ENCODE measurements at places on chromosomes 3 and 15.
A peak's percentile ranks its signal among the peaks of the same experiment; 100 is the strongest.

GRCh38 chr3:51343918-51344687 lies 41.0 kb upstream of the MANF start:
- no peak for DNase-seq

DNA sequence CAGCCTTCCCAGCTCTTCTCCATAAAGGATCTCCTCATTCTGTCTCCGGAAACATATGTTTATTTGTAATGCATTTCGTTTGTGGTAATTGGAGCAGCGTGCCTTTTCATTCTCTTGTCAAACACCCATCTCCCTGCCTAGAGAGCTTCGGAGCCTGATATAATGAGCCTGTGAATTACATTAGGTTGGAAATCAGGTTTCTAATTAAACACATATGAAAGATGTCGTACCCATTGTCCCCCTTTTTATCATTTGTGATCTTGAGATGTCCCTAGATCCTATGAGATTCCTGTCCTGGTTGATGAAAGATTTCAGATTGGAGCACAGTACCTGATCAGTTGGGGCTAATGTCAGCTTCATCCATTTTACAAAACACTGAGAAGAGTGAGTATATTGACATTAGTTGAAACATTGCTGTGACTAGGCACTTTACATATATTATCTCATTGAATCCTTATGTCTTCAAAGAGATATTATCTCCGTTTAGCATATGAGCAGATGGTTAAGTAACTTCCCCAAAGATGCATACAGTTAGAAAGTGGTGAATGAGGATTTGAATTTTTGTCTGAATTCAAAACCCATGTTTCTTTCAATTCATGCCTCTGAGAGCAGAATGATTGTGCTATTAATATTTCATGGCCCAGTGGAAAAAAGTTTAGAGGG lies 23.1 kb downstream of the SYN2 start:
- DNase-seq: no peak

DNA sequence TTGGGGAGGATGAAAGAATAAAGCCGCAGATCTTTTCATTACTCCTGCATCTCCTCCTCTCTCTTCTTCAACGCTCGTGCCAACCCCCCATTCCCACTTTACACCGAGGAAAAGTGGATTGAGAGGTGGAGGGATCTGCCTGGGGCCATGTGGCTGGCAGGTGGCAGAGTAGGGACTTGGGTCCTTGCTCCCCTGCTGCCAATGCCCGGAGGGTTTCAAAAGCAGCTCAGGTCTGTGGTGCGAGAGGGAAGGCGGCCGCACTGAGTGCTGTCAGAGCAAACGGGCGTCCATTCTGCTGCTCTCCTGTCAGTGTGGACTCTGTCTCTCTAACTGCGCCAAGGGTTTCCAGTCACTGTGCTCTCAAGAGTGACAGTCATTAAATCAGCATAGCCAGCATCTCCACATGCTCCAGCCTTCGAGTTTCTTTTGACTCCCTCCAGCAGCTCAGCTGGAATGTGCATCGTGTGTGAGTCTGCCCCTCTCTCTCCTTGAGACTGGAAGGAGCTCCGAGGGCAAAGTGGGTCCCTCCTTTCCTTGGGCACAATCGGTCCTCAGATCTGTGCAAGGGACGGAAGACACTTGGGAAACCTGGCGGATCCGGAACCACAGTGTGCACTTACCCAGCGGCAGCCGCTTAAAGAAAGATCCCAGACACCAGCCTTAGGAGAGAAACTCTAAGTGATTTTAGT lies 68.6 kb downstream of the VGLL4 start:
- DNase-seq: no peak

DNA sequence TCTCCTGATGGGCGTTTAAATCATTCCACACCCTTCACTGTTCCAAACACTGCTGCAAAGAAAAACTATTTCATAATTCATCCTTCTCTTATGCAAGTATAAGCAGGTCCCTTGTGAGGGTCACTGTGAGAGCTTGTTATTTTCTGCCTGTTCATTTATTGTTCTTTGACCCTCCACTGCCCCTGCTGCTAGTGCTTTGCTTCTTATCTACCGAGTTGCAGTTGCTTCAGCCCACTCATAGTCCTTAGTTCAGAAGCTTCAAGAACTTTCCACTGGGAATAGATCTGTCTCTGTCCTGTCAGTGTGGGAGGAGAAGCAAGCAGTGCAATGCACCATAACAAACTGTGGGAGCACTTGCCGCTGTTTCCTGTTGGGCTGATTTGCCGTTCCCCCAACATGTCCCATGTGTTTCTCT lies 39.8 kb downstream of the RIOX2 start:
- DNase-seq: no peak

DNA sequence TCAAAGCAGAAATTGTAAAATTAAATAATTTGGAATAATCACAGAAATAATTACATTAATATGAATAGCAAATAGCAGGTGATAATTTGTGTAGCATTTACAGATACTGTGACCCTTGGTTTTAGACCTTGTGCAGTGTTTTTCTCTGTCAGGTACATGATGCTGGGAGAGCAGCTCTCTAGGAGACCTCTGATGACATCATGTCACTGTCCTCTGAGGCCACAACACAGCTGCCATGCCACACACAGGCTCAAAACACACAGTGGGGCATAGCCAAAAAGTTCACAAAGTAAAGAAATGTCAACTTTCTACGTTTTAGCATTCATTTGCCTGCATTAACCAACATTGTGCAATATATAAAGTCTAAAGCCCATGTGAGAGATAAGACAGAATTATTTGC lies 71.8 kb upstream of the ZBTB20 start:
- no peak for DNase-seq

DNA sequence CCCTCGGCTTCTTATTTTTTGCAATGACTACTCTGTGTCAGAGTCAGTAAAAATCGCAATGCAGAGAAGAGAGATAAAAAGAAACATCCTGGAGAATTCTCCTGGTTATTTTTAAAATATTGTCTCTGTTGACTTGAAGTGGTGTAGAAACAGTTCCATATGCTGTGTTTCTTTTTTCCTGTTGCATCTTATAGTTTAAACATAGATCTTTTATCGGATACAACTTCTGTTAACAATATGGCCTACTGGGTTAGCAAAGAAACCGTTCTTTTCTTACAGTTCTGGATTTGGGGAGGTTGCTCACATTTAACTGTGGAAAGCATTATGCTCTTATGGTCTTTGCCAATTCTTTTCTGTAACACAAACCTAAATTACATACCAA lies 769.1 kb upstream of the CFAP20DC start:
- no peak for DNase-seq

DNA sequence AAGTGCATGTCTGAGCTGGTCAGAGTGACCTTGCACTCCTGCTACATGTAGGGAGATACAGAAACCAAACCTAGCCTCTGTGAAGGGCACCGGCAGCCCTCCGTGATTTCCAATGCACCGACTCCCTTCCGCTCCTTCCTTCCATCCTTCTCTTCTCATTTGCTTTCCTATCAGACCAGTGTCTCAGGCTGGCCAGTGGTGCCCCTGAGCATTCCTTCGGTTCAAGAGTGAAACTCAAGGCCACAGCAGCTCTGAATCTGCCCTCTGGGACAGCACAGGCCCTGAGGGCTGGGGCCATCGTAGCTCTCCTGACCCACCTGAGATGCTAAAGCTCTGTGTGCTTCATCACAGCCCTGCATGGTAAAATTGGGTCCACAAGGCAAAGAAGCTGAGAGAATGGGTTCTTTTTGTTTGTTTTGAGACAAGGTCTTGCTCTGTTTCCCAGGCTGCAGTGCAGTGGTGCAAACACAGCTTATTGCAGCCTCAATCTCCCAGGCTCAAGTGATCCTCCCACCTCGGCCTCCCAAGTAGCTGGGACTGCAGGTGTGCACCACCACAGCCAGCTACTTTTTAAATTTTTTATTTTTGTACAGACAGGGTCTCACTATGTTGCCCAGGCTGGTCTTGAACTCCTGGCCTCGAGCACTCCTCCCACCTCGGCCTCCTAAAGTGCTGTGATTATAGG lies 2.3 kb upstream of the BMF start:
- no peak for DNase-seq

DNA sequence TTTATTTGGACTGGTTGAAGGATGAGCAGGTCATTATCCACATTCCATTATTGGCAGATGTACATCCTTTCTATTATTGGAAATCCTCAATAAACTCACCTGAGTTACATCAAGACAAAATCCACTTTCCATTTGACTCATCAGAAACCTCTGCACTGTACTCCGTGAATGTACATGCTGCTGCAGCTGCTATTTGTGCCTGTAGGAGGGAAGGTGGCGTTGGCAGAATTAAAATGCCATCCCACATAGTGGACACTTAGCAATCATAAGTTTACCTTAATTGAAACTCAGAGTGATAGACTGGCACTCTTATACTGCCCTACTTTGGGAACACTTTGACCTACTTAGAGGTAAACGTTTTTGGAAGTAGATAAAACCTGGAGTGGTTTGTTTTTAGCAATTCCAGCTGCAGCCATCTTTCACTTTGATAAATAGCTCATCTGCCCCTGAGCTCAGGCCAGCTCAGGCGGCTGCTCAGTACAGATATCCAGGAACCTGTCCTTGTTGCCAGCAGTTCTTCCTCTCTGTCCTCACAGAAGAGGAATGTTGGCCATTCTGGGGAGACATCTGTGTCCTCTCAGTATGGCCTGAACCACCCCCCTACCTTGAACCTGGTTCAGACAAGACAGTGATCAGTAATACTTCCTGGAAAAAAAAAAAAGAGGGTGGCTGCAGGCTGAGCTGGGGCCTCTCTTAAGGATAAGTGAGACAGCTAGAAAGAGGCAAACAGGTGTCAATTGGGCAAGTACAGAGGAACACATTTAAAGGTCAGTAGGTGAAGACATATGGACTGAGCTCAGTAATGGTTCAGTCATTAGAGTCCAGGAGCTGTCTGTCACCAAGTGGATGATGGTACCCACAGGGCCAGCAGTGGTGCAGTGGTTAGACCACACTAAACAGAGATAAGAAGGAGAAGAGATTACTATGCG lies 153.4 kb upstream of the UMPS start:
- DNase-seq: no peak

GRCh38 chr3:157520485-157521150 lies 17.4 kb upstream of the VEPH1 start:
- DNase-seq: no peak

DNA sequence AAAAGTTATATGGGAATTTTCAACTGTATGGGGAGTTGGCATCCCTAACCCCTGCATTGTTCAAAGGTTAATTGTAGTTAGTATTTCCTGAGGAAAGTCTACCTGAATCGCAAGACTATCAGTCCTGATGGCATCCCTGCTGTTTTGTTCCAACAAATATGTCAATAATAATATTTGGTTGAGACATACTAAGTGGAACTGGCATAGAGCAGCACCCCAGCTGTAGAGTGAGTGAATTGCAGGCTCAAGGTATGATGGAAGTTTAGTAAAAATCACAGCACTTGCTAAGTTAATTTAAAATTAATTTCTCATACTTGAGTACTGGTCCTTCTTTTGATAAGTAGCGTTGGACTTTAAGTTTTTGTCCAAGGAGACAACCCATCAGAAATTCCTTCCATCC lies 18.0 kb upstream of the COMMD2 start:
- DNase-seq: no peak

GRCh38 chr3:122063908-122064307 lies 8.7 kb downstream of the CD86 start:
- peak; percentile 3 for DNase-seq

- no peak for DNase-seq
Observed at GRCh38 chr3:57855281-57855680, 99.2 kb downstream of the SLMAP start.

DNA sequence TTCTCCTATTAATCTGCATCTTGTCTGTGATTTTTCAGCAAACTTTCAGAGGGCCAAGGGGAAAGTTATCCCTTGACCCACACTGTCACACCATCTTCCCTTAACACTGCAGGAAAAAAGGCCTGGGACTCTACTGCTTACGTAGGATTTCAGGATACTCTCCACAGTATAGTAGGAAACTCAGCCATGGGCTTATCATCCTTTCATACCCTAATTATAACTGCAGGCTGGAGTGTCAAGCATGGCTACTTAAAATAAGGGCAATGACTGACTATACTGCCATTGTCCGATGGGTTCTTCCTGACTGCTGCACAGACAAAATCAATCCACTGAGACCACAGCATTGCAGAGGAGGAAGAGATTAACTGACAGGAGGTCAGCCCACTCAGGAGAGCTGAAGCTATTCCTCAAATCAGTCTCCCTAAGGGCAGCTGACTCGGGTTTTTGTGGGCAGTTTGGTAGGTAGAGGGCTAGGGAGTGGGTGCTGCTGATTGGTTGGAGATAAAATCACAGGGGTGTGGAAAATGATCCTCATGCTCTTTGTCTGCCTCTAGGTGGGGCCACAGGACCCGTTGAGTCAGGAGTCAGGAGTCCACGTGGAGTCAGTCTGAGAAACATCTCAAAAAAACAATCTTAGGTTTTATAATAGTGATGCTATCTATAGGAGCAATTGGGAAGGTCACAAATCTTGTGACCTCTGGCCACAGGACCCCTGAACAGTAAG lies 118.2 kb upstream of the STRIT1 start:
- DNase-seq: no peak

- DNase-seq: no peak
Observed at GRCh38 chr15:65926899-65927298, 57.6 kb downstream of the RAB11A start.

DNA sequence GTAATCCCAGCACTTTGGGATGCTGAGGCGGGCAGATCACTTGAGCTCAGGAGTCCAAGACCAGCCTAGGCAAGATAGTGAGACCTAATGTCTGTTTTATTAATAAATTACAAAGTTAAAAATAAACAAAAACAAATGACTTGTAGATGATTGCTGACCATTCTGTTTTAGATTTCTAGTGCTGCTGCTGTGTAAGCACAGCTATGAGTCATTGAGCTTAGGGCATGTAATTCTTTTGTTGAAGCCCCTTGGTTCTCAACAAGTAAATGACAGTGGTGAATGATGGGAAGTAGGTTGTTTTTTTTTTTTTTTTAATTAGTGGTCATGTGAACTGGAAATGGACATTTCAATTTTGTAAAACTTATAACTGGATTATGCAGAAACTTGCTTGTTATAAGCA lies 63.3 kb downstream of the LEO1 start:
- no peak for DNase-seq

DNA sequence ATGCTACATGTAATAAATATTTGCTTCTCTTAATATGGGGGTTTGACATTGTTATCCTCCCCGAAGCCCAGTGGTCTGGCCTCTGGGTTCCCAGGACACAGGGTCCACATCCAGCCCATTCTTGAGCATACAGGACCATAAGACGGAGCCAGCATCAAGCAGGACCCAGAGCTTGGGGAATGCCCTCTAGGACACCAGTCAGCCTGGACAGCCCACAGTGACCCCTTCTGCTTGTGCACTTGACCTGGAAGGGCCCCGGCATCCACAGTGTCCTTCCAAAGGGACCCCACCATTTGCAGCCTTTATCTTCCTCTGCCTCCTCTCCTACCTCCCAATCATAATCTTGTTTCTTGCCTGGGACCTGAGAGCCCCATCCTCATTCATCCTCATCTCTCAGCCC lies 46.2 kb upstream of the IREB2 start:
- no peak for DNase-seq

GRCh38 chr3:140614001-140614400 lies 63.9 kb upstream of the TRIM42 start:
- DNase-seq: no peak

DNA sequence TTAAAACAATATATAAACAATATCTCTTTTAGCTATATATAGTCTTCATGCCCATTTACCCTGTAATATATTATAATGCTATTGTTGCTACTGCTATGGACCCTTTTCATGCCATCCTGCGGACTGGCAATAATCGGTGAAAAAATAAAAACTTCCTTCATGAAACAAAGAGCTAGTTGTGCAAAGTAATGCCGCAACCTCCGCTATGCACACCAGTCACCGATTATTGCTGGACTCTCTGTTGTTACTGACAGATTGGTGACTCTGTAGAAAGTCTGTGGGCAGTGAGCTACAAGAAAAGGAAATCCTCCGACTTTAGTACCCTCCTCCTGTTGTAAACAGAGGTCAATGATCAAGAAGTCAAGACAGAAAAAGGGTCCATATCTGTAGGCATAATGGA lies 17.9 kb upstream of the ICE2 start:
- no peak for DNase-seq

Measured in hippocampal formation (tissue), 2 donors.